ENCODE measurements at places on chromosomes 5 and 9.
A peak's percentile ranks its signal among the peaks of the same experiment; 100 is the strongest.

- DNase-seq, result peak; percentile 18
Measured at GRCh38 chr5:138096363-138096762, 12.5 kb downstream of the WNT8A start.

DNA sequence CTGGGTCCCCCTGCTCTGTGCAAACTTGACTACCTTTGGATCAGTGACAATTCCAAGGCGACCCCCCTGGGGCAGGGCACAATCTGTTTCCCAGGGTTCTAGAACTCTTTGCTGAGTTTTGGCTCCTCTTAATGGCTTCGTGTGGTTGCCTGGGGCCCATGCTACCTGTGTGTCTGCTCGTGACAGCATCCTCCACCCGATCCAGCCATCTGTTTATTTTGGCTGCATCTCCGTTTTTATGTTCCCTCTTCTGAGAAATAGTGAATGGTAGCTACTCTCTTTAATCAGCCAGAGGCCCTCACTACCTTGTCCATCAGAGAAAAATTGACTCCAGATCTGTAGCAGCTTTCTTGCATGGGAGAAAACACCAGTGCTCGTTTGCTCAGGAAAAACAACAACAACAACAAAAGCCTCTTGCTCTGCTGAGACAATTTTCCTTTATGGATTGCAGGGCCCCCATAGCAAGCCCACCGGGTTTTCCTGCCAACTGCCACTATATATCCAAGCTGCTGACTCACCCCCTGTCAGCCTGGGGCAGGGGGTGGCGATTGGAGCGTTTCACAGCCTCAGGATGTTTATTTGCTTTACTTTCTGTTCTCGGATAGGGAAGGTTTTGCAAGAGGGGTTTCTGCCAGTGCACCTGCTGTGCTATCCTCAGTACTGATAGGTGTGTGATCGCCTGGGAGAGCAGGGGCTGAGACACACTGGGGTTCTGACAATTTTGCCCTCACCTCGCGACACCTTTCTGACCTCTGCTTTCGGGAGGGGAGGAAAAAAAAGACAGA is 607.8 kb downstream of the BNC2 start:
- DNase-seq, result peak; percentile 60

DNA sequence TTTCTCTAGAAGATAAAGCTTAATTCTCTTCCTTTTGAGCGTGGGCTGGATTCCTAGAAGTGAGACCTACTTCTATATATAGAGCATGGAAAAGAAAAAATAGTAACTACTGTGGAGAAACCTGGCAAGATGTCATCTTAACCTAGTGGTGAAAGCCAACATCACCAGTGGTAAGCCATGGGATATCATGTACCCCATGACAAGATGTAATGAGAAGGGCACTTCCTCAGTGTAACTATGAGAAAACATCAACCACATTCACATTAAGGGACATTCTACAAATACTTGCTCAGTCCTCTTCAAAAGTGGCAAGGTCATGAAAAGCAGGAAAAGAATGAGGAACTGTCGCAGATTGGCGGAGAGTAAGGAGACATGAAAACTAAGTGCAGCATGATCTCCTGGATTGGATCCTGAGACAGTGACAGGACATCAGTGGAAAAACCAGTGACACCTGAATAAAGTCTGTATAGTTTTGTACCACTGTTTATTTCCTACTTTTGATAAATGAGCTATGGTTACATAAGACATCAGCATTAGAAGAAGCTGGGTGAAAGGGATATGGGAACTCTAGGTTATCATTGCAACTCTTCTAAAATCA is 65.4 kb downstream of the PRRC1 start:
- no peak for DNase-seq

DNA sequence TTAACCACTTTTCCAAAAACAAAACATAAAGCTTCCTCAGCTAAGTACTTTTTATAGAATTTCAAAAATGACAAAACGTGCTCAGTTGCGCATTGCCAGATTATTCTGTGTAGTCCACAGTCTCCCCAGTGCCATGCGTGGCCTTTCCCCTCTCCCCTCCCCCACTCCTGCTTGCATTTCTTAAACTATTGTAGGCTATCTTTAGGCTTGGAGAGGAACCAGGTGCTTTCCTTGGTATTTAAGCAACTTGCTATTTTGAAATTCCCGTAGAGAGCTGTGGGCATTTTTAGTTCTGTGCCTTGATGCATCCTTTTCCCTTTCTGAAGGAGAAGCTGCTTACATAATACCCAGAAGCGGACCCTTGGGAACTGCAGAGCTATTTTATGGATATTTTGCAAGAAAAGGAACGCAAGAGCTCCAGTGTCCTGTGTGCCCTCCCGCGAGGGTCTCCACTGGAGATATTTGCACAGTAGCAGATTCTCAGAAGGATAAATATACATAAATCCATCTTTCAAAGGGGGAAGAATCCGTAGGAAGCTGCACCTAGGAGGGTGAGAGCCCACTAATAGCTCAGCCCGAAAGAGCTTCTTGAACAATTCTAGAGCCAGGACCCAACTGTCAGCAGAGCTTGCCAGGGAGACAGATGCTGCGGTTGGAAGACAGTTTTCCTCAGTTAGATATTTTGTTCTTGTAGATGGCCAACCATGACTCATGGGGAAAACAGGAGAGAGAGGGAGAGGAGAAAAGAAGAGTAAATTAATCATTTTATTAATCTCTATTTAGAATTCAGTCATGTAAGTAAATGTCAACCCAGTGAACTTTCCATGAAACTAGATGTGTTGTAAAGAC is 1298.3 kb upstream of the WWC1 start:
- DNase-seq, result no peak

GRCh38 chr9:81150016-81150625 is 539.2 kb downstream of the TLE1 start:
- DNase-seq, result no peak

GRCh38 chr9:90802386-90802985 is 867 bp downstream of the SYK start:
- DNase-seq, result peak; percentile 39

Data from NB4 (cell line).